Fibroblast of skin of left biceps (primary cell): ENCODE measurements at places on chromosomes 12 and 14.
A peak's percentile ranks its signal among the peaks of the same experiment; 100 is the strongest.

DNA sequence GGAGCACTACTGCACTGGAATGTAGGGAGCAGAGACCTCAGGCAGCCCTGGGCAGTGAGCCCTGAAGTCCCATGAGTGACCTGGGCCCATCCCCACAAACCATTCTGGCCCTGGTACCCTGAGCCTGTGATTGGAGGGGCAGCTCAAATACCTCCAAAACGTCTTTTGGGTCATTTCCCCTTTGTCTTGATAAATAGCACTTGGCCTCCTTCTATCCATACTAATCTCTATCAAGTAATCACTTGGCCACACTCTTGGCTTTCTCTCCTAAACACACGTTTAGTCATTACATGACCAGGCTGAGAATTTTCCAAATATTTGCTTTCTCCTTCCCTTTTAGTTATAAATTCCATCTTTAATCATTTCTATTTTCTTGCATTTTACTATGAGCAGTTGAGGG, 91.3 kb downstream of the RPAP3 start:
- DNase-seq = no peak

DNA sequence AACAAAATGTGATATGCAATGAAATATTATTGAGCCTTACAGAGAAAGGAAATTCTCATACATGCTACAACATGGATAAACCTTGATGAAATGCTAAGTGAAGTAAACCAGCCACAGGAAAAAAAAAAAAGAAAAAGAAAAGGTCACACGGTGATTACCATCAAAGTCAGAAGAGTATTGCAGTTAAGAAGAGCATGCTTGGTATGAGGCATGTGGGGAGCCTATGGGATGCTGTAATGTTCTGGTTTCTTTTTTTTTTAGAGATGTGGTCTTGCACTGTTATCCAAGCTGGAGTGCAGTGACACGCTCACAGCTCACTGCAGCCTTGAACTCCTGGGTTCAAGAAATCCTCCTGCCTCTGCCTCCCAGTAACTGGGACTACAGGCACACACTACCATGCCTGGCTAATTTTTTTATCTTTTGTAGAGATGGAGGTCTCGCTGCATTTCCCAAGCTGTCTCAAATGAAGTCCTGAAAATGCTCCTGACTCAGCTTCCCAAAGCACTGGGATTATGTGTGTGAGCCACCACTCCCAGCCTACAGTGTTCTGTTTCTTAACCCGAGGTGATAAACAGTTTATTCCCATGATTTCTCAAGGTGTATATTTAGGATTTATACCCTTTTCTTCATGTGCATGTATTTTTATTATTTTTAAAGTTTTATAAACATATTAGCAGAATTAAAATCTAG, 96.2 kb downstream of the SEC23A start:
- peak; percentile 2 for DNase-seq

- no peak for DNase-seq
These were observed 34.6 kb upstream of the ANKRD9 start for GRCh38 chr14:102544046-102544746.

DNA sequence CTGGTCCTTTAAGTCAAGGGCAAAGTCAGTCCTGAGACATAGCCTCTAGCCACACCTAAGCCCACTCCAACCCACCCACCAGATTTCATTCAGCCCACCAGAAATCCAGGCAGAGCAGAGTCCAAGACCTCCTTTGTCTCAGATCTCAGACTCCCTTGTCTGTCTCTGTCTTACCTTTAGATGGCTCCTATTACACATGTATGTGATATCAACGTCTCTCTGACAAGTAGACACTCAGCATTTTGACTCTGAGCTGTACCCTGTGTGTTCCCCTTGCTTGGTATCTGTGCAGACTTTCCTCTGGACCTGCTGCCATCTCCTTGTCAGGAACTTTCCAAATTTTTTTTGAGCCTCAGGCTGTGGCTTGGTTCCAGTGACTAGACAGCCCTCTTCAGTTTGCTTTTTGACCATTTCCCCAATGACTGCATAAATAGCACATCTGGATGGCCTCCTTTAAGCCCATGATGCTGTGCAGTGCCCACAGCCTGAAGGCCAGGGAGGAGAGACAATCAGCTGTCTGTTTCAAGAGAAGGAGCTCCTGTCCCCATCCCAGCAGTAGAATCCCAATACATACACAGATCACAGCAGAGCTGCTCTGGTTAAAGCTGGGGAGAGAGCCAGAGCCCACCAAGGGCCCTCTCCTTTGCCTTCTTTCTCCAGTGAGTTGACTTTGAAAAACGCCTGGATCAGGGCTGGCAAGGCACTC, 7.0 kb downstream of the POU6F1 start:
- DNase-seq = no peak

DNA sequence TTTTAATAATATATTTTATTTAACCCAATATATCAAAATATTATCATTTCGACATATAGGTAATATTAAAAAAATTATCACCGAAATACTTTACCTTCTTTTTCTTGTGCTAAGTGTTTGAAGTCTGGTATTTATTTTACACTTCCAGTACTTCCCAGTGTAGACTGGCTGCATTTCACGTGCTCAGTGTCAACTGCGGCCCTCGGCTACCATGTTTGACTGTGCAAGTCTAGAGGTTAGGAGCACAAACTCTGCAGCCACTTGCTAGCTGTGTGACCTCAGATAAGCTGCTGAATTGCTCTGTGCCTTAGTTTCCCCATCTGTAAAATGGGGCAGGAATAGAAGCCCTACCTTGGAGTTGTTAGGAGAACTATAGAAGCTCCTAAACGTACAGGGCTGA, 42.3 kb upstream of the ESRRB start:
- no peak for DNase-seq

GRCh38 chr12:72315858-72316257, 43.7 kb downstream of the TRHDE start:
- no peak for DNase-seq

GRCh38 chr12:47797441-47797840, 22.3 kb downstream of the HDAC7 start:
- no peak for DNase-seq

DNA sequence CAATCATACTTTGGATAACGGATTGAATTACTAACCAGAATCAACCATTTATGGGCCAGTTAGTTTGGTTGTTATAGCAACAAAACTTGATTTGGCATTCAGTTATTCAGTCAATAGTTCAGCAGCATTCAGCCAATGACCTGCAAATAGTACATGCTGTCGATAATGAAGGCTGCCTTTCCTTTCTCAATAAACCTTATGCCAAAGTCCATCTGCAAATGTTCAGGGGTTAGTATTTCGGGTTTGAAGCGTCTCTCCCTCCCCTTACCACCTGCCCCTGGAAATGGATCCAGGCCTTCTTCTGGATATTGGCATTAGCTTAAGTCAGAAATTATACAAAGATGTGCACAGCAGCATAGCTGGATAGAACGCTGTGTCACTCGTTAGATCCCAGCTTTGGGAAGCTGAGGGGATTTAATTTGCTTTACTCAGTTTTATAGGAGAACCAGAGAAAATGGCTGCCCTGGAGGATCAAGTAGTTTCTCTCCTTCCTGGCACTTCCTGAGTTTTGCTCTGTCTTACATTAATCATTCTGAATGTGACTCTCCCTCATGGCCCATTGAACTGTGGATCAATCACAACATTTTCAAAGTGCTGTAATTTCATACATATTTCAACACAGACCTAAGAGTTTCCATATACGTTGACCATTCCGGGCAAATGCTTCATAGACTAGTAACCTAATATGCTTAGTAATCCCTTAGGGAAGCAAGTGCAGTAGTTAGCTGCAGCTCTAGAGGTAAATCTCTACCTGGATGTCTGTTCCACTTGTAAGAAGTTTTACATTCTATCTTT, 46.7 kb upstream of the PTPRR start:
- DNase-seq = no peak

GRCh38 chr12:129101816-129102215, 248.5 kb downstream of the GLT1D1 start:
- DNase-seq = no peak

DNA sequence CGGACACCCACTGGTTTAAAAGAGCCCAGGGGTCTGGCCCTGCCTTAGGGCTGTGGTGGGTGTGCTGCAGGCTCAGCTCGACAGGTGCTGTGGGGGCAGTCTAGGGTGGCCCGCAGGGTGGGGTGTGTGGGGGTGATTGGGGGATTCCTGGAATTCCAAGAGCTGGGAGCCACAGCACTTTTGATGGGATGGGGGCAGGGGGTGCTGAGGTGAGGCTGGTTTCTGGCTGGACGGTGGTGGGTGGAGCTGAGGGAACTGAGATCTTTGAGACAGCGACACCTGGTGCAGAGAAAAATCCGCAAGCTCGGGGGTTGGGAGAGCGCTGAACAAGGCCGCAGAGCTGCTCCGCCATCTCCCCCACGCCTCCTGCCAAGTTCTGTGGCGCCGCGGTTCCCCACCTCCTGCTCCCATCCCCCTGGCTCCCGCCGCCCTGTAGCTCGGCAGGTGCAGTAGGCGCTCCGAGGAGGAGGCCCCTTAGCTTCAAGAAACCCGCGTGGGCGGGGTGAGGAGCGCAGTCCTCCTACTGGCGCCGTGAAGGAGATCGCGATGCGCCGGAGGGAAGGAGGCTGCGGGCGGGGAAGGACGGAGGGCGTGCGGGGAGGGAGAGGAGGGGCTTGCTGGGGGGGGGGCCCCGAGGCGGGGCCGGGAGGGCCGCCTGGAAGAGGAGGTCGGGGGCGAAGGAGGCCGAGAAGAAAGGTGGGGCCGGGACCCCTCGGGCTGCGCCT, 1.3 kb upstream of the TEDC1 start:
- DNase-seq = peak; percentile 32

GRCh38 chr12:121451961-121452339, 52.0 kb downstream of the RNF34 start:
- DNase-seq = no peak

- no peak for DNase-seq
These were observed 7.6 kb downstream of the RXYLT1 start for GRCh38 chr12:63787306-63787705.

GRCh38 chr14:103026988-103027387, 30.4 kb downstream of the CDC42BPB start:
- DNase-seq = no peak

- no peak for DNase-seq
These were observed 174.4 kb downstream of the MON2 start for GRCh38 chr12:62640910-62641448.
